HuH-7 (cell line): ENCODE measurements at places on chromosomes 5 and 9.

DNA sequence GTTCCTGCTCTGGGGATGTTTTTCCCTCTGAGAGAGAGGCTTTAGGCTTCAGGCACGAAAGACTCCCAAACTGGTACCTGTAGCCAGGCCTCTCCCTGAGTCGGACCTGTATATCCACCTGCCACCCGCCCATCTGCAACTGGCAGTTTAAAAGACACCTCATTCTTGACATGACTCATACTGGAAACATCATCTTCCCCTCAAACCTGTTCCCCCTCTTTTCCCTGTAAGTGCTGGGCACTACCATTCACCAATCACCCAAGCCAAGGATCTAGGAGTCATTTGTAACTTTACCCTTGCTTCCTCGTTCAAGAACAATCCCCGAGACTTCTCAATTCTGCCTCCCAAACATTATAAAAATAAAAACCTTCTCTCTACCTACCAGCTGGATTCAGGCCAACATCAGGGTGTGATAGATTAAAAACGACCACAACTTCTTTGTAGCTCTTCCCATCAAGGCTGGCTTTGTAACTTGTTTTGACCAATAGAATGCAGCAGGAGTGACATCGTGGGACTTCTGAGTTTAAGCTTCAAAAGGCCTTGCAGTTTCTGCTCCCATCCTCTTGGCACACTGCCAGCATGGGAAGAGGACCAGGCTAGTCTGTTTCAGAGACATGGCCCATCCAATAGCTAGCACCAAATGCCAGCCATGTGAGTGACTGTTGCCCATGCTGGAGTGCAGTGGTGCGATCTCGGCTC, 1.8 kb upstream of the WDR31 start:
- no peak for DNase-seq

DNA sequence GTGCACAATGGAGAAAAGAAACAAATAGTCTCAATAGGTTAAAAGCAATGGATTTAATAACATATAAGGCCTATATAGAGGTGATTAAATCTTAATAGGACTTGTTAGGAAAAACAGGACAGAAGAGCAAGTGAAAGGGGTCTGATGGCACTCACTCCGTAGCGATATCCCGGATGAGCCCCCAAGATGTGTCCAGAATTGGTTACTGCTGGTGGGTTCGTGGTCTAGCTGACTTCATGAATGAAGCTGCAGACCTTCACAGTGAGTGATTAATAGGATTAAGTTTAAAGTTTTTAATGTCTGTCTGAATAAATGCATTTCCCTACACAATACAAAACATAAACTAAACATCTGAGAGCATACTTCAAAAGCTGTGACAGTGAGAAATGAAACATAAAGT, 110.4 kb upstream of the FAM174A start:
- no peak for DNase-seq

DNA sequence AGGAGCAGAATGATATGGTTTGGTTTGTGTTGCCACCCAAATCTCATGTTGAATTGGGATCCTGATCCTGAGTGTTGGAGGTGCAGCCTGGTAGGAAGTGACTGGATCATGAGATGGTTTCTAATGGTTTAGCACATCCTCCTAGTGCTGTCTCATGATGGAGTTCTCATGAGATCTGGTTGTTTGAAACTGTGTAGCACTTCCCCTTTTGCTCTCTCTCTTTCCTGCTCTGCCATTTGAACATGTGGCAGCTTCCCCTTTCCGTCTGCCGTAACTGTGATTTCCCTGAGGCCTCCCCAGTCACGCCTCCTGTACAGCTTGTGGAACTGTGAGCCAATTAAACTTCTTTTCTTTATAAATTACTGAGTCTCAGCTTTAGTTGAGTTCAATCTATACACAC, 756.8 kb upstream of the CDH6 start:
- no peak for DNase-seq

GRCh38 chr5:97750576-97750975, 567.5 kb upstream of the RIOK2 start:
- DNase-seq, result no peak

DNA sequence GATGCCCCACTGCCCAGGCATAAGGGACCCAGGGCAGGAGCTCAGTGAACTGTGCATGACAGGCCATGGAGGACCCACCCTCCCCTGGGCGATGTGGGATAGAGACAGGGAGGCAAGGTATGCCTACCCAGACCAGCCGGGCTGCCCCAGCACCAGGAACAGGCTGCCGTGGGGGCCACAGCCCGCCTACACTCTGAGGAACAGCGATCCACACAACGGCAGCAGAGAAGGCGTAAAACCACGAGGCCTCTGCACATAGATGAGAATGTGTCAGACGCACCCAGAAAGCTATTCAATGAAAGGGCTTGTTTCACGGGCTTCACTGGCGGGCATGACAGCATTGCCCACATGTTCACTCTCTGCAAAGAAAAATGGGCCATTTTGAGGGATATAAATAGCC, 49.5 kb downstream of the SEMA4D start:
- no peak for DNase-seq
